Fibroblast of villous mesenchyme (primary cell): ENCODE measurements at places on chromosomes 4 and X. TPM values are rescaled to one million over a fixed set of nuclear protein-coding genes. Genes with fewer than 3 reads are reported as not detected.

LUZP4 gene
- total RNA-seq: not detected in 2 replicates

GRCh38 chrX:141969706-141970105 lies 66.0 kb downstream of the MAGEC1 start:
- DNase-seq: no peak

- DNase-seq: peak; percentile 38
Observed at GRCh38 chr4:110638089-110638746, 15.3 kb upstream of the PITX2 start.

DNA sequence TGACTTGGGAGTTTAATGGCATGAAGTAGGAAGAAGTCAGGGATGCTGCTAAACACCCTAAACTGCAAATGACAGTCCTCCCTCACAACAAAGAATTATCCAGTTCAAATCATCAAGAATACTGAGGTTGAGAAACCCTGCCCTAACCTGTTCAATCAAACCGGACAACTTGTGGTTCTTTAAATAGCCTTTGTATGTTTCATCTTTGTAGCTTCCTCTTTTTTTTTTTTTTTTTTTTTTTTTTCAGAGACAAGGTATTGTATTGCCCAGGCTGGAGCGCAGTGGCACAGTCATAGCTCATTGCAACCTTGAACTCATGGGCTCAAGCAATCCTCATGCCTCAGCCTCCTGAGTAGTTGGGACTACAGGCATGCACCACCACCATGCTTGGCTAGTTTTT lies 52.5 kb upstream of the TTC29 start:
- DNase-seq: no peak

DNA sequence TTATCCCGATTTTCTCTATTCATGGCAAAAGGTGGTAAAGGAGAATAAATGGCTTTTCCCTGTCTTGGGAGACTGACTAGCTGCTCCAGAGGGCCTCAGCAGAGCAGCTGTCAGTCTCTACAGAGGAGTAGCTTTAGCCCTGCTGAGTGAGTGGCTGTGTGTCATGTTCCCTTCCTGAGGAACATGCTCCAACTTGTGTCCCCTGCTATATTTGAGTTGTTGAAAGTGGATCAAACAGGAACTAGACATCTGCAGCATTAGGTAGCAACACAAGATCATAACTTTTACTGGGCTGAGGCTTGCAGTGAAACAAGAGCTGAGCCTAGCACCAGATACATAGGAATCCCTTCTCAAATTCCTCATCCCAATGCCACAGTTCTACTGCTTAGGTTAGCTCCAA lies 26.7 kb upstream of the PLAC1 start:
- no peak for DNase-seq
